Endodermal cell (in vitro differentiated cells): ENCODE measurements at places on chromosomes 2 and 18. TPM values are rescaled to one million over a fixed set of nuclear protein-coding genes. Genes with fewer than 3 reads are reported as not detected.

DNA sequence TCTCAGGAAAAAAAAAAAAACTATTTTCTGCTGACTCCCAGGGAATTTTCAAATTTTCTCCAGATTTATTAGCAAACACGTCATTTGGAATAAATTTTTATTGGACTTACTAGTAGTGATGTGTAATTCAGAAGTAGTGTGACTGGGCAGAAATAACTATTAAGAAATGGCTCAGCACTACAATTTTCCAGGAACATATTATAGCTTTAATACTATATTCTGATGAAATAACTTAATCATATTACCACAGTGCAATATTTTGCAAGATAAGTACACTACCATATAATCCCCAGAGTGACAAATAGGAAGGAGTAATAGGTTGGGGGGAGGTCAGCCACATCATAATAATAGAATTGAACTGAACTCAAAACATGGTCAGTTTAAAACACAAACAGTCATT is 19.7 kb upstream of the TNFAIP6 start:
- H3K27ac ChIP-seq: no peak overlapping the region
- H3K4me1 ChIP-seq: no peaks in the 10 kb centered on the region
- no peaks in the 10 kb centered on the region for H3K27me3 ChIP-seq
- no peak overlapping the region for H3K4me3 ChIP-seq

- H3K4me1 ChIP-seq: no peaks in the 10 kb centered on the region
- no peaks in the 10 kb centered on the region for H3K36me3 ChIP-seq
- no peak overlapping the region for H3K4me3 ChIP-seq
- no peak overlapping the region for H3K27ac ChIP-seq
Observed at GRCh38 chr2:108385411-108386071, 7.8 kb downstream of the SULT1C4 start.

Gene FIGLA
- total RNA-seq: not detected in 2 replicates

Gene GRHL1
- total RNA-seq: 1.2 to 2.9 TPM (median 2.2 TPM) in 3 replicates

- H3K27me3 ChIP-seq: no peaks in the 10 kb centered on the region
- H3K4me1 ChIP-seq: no peaks in the 10 kb centered on the region
- no peaks in the 10 kb centered on the region for H3K36me3 ChIP-seq
- H3K4me3 ChIP-seq: peak within 1 kb of the TSS; percentile 91
Observed at GRCh38 chr2:179264368-179265081, at the start of gene SESTD1. SESTD1 (minus strand) TSS chr2:179264832; CDS start chr2:179191841, 72,991 bp downstream.

- H3K4me1 ChIP-seq: no peaks in the 10 kb centered on the region
- no peaks in the 10 kb centered on the region for H3K27me3 ChIP-seq
- DNase-seq: peak; percentile 87
Observed at GRCh38 chr18:78875016-78875777, 104.4 kb upstream of the SALL3 start.

DNA sequence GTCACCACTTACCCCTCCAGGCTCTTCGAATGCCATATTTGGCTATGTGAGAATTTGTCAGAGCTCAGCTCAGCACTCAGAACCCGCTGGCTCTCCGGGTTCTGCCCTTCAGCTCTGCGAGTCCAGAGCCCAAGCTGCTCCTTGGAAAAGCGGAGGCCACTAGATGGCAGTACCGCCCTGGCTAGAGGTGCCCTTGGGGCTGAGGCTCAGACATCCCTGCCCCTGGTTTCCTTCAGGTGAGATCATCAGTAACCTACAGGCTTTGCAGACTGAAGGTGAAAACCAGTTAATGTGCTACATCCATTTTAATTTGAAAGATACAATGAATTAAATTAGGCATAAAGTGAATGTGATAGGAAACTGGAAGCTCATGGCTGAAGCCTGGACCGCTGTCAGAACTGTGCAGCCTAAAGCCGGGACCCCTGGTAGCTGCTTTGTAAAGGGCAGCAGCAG is 285.6 kb downstream of the AGAP1 start:
- no peaks in the 10 kb centered on the region for H3K4me1 ChIP-seq
- H3K27me3 ChIP-seq: no peaks in the 10 kb centered on the region
- DNase-seq: peak; percentile 97
- no peak overlapping the region for H3K27ac ChIP-seq
- peaks cover 3% of the 10 kb centered on the region for H3K36me3 ChIP-seq
- H3K4me3 ChIP-seq: no peak overlapping the region

Gene PTPRM
- total RNA-seq: 43.7 and 57.6 TPM in 2 replicates

- H3K27me3 ChIP-seq: no peaks in the 10 kb centered on the region
- no peaks in the 10 kb centered on the region for H3K4me1 ChIP-seq
- no peak for DNase-seq
- H3K27ac ChIP-seq: no peak overlapping the region
- no peaks in the 10 kb centered on the region for H3K36me3 ChIP-seq
Observed at GRCh38 chr18:3845161-3845560, 395.2 kb downstream of the TGIF1 start.

Gene TPO
- total RNA-seq: not detected in 3 replicates

- no peaks in the 10 kb centered on the region for H3K4me1 ChIP-seq
- DNase-seq: no peak
- peak overlapping the region; percentile 57 for H3K27ac ChIP-seq
- H3K36me3 ChIP-seq: peaks cover 56% of the 10 kb centered on the region
Observed at GRCh38 chr2:219178377-219179175, 501 bp downstream of the RETREG2 start.

DNA sequence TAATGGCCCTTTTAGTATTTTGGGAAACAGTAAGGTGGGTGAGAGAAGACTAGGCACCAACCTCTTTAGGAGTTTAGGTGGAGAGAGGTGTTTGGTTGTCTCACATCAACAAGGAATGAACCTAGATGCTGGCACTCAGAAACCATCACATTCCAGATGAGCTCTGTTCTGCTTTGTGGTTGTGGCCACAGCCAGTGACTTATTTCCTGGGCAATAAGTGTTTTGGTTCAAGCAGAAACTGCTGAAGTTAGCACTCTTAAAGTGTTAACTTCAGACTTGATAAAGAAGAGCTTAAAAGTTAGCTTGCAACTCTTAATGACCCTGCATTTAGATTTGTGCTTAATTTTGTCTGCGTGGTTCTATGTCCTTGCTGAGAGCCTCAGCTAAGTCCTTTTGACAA is 929.2 kb downstream of the SLC4A3 start:
- no peaks in the 10 kb centered on the region for H3K36me3 ChIP-seq
- H3K27me3 ChIP-seq: no peaks in the 10 kb centered on the region
- H3K4me3 ChIP-seq: no peak overlapping the region
- no peak overlapping the region for H3K27ac ChIP-seq
- DNase-seq: no peak

Gene DIPK1C
- 0.19 TPM in 1 of 3 replicates, not detected in the others for total RNA-seq

DNA sequence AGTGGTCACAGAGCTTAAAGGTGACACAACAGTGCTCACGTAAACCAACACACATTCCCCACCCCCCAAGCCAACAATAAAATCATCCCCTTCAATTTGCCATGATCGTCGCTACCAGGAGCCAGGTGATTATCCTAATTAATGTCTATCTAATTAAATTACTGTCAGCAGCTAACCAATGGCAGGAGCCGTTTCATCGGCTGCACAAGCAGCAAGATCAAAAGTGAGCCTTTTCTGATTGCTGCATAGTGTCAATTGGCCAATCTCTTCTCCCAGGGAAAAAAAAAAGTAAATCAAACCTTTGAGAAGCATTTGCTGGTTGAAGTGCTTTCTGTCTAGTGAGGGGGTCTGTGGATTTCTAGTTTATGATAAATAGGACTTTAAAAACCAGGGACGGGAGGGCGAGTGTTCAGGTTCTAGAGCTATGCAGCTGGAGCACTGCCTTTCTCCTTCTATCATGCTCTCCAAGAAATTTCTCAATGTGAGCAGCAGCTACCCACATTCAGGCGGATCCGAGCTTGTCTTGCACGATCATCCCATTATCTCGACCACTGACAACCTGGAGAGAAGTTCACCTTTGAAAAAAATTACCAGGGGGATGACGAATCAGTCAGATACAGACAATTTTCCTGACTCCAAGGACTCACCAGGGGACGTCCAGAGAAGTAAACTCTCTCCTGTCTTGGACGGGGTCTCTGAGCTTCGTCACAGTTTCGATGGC is at the start of gene TBR1:
TSS of gene TBR1 (plus strand) at position 311 of the 721 bp plus-strand sequence. CDS start at position 425, 114 bp downstream.
- no peak within 1 kb of the TSS for H3K27ac ChIP-seq
- peak within 1 kb of the TSS; percentile 70 for H3K4me3 ChIP-seq
- DNase-seq: peak; percentile 66
- peaks cover 71% of the 10 kb centered on the region for H3K27me3 ChIP-seq
- peaks cover 9% of the 10 kb centered on the region for H3K36me3 ChIP-seq

GRCh38 chr2:65974067-65974723 is 460.7 kb upstream of the MEIS1 start:
- no peak overlapping the region for H3K4me3 ChIP-seq
- no peaks in the 10 kb centered on the region for H3K4me1 ChIP-seq
- H3K27me3 ChIP-seq: peaks cover 26% of the 10 kb centered on the region

GRCh38 chr2:6692056-6692455 is 173.7 kb downstream of the CMPK2 start:
- no peaks in the 10 kb centered on the region for H3K4me1 ChIP-seq
- H3K27me3 ChIP-seq: no peaks in the 10 kb centered on the region
- H3K36me3 ChIP-seq: no peaks in the 10 kb centered on the region
- H3K4me3 ChIP-seq: no peak overlapping the region
- DNase-seq: no peak

DNA sequence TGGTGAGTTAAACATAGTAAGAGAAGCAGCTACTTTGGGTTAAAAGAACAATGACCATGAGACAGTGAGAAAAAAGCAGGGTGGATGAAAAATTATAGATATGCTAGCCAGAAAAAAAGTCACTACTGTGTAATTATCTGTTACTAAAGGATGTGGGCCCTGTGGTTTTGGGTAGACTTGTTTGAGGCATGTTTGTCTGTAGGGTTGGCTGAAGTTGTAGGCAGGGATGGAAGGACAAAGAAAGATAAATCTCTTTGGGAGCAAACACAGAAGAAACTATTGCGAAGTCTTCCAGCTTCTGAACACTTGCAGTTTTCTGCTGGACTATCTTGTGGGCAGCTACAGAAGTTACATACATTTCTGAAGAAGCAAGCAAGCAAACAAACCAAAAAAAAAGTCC is 28.2 kb downstream of the RND3 start:
- H3K4me1 ChIP-seq: peaks cover 3% of the 10 kb centered on the region
- H3K27ac ChIP-seq: no peak overlapping the region
- no peak overlapping the region for H3K4me3 ChIP-seq
- H3K36me3 ChIP-seq: no peaks in the 10 kb centered on the region
- no peak for DNase-seq
- H3K27me3 ChIP-seq: peaks cover 3% of the 10 kb centered on the region

- peak overlapping the region; percentile 30 for H3K4me3 ChIP-seq
- no peaks in the 10 kb centered on the region for H3K36me3 ChIP-seq
- no peak overlapping the region for H3K27ac ChIP-seq
- peaks cover 21% of the 10 kb centered on the region for H3K4me1 ChIP-seq
- no peak for DNase-seq
Observed at GRCh38 chr18:34637094-34637801, 72.8 kb upstream of the DTNA start.

- DNase-seq: no peak
- H3K36me3 ChIP-seq: no peaks in the 10 kb centered on the region
- H3K27ac ChIP-seq: no peak overlapping the region
- H3K4me1 ChIP-seq: no peaks in the 10 kb centered on the region
Observed at GRCh38 chr2:110998311-110998710, 122.4 kb upstream of the BCL2L11 start.

Gene HYCC2
- 47.6 to 141 TPM (median 53.8 TPM) in 3 replicates for total RNA-seq

Gene RAD51AP2
- 0.18 to 0.21 TPM (median 0.19 TPM) in 3 replicates for total RNA-seq

- no peaks in the 10 kb centered on the region for H3K27me3 ChIP-seq
- H3K4me1 ChIP-seq: no peaks in the 10 kb centered on the region
- no peak overlapping the region for H3K27ac ChIP-seq
- H3K4me3 ChIP-seq: no peak overlapping the region
Observed at GRCh38 chr2:108287169-108287568, 1.5 kb upstream of the SULT1C2 start.

Gene RTP5
- not detected in 2 replicates for total RNA-seq

GRCh38 chr2:651951-652373 is 25.2 kb downstream of the TMEM18 start:
- H3K36me3 ChIP-seq: no peaks in the 10 kb centered on the region
- H3K27me3 ChIP-seq: no peaks in the 10 kb centered on the region
- H3K27ac ChIP-seq: no peak overlapping the region
- DNase-seq: no peak
- no peak overlapping the region for H3K4me3 ChIP-seq

DNA sequence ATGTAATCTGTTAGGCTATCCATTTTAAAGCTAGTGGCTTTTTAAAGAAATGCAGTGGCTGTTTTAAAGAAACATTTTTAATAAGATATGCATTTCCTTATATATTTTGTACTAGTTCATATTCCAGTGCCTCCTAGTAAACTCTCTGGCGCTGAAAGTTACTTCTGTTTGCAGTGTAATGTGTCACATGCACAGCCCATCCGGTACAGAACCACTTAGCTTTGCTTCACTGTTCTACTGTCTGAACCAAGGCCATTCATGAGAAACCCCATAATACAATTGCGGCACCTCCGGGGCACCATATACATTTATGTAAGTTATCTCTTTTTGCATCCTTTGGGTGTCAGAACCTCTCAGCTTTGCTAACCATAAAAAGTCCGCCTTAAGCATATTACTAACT is 114.6 kb upstream of the KCTD1 start:
- no peak overlapping the region for H3K4me3 ChIP-seq
- no peak overlapping the region for H3K27ac ChIP-seq
- no peak for DNase-seq
- H3K36me3 ChIP-seq: no peaks in the 10 kb centered on the region

DNA sequence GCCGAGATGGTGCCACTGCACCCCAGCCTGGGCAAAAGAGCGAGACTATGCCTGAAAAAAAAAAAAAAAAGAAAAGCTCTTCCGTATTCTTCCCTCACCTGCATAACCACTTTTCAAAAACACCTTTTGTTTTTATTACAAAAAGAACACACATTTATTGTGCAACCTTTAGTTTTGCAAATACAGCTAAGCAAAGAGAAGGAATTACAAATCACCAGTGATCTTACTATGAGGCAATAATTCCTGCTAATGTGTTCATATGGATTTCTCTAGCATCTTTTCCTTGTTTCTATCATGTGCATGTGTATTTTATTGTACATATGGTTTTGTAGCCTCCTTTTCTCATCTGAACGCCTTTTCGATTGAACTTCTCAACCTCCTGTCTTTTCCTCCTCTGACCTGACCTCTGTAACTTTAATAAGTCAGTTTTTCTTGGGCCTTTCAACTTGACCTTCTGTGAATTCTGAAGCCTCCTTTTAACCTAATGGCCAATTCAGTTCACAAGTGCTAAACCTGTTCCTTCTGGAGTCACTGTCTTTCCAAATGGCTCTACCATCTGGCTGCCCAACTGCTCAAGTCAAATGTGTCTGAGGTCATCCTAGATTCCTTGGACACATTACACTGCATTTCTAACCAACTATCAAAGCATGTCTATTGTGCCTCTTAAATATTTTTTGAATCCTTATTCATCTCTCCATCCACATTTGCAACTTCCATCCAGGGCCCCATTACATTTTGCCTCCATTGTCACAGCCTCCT is 59.1 kb upstream of the DAPL1 start:
- no peak overlapping the region for H3K27ac ChIP-seq
- H3K4me3 ChIP-seq: no peak overlapping the region
- no peaks in the 10 kb centered on the region for H3K4me1 ChIP-seq
- no peaks in the 10 kb centered on the region for H3K36me3 ChIP-seq
- no peaks in the 10 kb centered on the region for H3K27me3 ChIP-seq
- DNase-seq: no peak

- no peaks in the 10 kb centered on the region for H3K27me3 ChIP-seq
- no peak overlapping the region for H3K27ac ChIP-seq
- DNase-seq: peak; percentile 69
- H3K36me3 ChIP-seq: no peaks in the 10 kb centered on the region
- no peak overlapping the region for H3K4me3 ChIP-seq
Observed at GRCh38 chr18:74116633-74117554, 30.7 kb downstream of the FBXO15 start.

Gene IDH1
- 284 to 319 TPM (median 305 TPM) in 3 replicates for total RNA-seq

GRCh38 chr2:215612786-215613185 is 176.9 kb upstream of the FN1 start:
- no peak overlapping the region for H3K4me3 ChIP-seq
- H3K27ac ChIP-seq: no peak overlapping the region
- no peaks in the 10 kb centered on the region for H3K27me3 ChIP-seq
- H3K4me1 ChIP-seq: peaks cover 2% of the 10 kb centered on the region
- H3K36me3 ChIP-seq: peaks cover 8% of the 10 kb centered on the region
- no peak for DNase-seq
